ENCODE measurements at places on chromosomes 2 and 18.

DNA sequence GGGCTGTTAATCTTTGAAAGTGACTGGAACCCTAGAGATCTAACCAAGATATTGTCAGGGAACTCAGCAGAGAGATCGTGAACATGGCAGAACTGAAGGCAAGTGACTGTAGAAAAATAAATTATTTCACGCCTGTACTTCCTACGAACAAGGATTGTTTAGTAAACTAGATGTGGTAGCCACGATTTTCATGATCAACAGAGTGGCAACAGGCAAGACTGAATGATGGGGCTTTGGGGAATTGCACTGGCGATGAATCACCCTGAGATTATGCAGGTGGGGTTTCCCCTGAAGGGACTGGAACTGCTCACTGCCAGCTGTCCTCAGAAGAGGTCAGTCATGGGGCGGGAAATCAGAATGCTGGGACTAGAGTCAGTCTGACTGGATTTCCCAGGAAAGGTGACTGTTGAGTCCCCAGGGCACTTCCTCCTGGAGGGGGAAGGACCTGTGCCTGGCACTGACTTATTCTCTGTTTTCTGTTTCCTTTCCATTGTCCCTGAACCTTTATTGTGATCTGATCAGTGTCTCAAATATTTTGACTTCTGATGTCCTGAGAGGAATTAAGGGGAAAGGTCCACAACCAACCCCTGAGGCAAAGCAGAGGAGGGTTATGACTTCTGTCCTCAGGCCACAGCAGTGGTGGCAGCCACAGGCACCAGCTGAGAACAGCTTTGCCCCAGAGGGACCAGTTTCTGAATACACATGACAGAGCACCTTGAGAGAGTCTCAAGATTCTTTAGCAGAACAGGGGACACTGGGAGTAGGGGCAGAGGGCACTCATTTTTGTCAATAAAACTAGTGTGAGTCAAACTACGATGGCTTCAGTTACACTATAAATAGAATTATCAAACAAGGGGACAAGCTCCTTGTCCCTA, 70.0 kb downstream of the NAB1 start:
- DNase-seq = no peak

DNA sequence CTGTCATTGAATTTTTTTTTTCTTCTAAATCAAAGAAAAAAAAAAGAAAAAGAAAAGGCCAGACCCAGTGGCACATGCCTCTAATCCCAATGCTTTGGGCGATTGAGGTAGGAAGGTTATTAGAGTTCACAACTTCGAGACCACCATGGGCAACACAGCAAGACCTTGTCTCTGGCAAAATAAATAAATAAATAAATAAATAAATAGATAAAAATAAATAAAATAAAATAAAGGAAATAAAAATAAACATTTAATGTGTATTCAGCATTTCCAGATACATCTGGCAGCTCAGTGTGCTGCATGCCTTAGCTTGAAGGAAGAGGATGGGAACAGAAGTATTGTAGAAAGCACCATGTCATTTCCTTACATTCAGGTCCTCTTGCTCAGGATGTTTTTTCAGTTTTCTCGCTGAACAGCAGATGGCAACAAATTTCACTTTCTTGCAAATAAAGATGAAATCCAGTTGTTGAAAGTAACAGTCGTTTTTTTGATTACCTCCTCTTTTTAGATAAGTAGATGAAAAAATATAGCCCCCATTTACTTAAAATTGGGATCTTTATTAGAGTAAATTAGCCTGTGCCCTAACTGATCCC, 25.7 kb upstream of the FAM178B start:
- peak; percentile 53 for DNase-seq

DNA sequence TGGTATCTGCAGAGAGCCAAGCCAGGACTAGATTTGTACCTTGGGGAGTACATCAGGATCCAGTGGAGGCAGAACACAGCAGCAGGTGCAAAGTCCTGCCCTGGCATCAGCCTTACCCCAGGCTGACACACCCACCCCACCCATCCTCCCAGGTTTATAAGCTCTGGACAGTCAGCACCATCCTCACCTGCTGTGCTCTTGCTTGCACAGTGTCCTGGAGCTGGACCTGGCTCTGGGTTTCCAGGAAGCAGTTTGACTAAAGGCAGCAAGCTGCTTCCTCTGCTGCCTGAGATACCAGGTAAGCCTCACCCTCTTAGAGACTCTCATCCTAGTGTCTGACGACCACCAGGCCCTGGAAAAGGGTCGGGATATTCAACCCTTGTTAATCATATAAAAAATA, at the start of gene SULT1C3:
Gene SULT1C3 (plus strand): TSS at position 183 of the 400 bp plus-strand sequence. CDS start 7,227 bp downstream, outside the sequence.
- DNase-seq = no peak

- DNase-seq = no peak
These were observed 43.5 kb downstream of the ARMC9 start for GRCh38 chr2:231241755-231242507.

- no peak for DNase-seq
These were observed 64.1 kb upstream of the RAB6C start for GRCh38 chr2:129915303-129915840.

DNA sequence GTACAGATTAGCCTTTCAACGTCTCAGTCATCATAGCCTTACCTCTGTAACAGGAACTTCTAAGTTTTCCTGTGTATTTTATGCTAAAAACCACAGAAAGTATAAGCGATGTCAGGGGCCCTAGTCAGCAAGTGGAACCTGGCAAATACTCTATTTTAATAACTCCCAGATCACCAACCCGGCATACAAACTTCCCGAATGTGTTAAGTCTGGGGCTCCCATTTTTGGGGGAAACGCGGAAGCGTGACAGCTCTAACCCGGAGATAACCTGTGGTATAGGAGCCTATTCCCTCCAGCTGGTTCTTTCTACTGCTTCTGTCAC, 574 bp downstream of the NIFK start:
- no peak for DNase-seq

GRCh38 chr2:8202132-8202531, 479.7 kb upstream of the ID2 start:
- DNase-seq = no peak

- peak; percentile 93 for DNase-seq
These were observed 37.5 kb upstream of the NEB start for GRCh38 chr2:151771599-151772358.

- DNase-seq = no peak
These were observed 73.1 kb upstream of the DNMT3A start for GRCh38 chr2:25414781-25415180.

DNA sequence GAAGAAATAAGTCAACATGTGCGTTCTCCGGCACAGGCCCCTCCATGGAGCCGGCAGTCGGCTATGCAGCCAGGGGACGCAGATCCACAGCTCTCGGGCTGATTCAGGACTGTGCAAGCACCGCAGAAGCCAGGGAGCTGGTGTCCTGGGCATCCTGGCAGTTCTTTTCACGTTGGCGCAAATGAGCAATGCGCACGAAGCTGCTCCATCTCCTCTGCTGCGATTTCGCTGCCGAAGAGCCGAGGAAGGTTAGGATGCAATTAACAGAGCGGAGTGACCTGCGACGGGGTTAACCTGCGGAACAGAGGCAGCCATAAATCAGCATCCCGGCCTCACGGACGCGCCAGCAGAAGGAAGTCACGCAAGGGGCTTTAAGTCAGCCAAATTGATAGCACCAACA, 107.1 kb upstream of the POU3F3 start:
- no peak for DNase-seq

- DNase-seq = no peak
These were observed 37.9 kb upstream of the GBX2 start for GRCh38 chr2:236205867-236206645.

GRCh38 chr2:1656326-1656960, 87.9 kb downstream of the PXDN start:
- DNase-seq = no peak

DNA sequence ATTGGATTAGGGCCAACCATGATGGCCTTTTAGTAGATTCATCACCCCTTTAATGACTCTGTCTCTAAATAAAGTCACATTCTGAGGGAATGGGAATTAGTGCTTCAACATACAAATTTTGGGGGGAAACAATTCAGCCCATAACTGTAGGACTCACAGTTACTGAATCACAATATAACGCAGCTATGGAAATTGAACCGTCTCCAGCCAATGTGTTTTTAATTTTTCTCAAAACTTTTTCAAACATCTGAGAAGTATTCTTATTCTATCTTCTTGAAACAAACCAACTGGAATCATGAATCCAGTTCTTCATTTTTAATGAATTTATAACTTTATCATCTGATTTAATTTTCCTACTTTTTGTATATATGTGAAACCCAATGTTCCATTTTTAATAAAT, 373.1 kb upstream of the SYT4 start:
- no peak for DNase-seq

DNA sequence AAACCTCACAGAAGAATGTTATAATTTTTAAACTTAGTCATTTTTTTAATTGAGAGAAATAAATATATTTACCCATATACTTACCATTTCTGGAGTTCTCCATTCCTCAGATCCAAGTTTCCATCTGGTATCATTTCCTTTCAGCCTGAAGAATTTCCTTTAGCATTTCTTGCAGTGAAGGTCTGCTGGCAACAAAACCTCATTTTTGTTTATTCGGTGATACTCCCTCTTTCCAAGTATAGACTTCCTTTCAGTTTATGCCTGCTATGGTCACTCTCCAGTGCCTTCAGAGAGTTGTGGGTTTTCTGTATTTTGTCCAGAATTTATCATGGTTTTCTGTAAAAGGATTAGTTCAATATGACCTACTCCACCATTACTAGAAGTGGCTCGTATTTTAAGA, 17.0 kb downstream of the WDPCP start:
- DNase-seq = no peak

DNA sequence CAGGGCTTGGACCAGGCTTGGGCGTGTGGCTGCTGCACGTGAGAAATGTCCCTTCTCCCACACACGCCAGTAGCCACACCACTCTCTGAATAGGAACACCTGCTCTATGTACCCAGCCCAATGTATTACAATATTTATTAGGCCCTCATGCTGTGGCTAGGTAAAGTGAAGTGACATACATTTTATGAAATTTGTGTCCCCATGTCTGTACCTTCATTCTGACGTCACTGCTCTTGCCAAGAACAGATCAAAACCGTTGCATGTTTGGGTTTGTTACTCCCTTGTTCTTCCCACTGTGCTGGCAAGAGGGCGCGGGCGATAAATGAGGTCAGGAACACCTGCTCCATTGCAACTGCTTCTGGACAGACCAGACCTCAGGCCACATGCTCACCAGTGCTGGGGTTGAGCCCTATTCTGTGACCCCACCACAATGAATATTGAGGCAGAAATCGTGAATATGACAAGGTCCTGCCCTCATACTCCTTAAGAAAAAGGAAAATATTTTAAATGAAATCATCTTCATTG, 436.4 kb upstream of the SALL3 start:
- DNase-seq = no peak

- DNase-seq = no peak
These were observed 560.0 kb downstream of the ADCYAP1 start for GRCh38 chr18:1464444-1465217.

DNA sequence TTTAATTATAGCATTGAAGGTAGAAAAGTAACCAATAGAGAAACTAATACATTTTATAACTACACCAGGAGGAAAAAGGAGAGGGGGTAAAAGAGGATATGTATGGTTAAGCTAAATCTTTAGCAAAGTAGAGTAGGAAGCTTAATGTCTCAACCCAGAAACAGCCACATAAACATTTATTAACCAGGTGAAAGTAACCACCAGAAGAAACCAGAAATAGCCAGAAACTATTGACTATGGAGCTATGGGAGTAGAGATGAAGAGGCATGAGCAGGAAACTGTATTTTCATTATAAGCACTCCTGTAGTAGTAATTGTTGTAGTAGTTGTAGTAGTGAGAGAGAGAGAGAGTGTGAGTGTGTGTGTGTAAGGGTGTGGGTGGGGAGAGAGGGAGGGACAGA, 617.5 kb upstream of the CHAC2 start:
- DNase-seq = no peak

- no peak for DNase-seq
These were observed 70.8 kb downstream of the RAPGEF4 start for GRCh38 chr2:172806493-172806892.

DNA sequence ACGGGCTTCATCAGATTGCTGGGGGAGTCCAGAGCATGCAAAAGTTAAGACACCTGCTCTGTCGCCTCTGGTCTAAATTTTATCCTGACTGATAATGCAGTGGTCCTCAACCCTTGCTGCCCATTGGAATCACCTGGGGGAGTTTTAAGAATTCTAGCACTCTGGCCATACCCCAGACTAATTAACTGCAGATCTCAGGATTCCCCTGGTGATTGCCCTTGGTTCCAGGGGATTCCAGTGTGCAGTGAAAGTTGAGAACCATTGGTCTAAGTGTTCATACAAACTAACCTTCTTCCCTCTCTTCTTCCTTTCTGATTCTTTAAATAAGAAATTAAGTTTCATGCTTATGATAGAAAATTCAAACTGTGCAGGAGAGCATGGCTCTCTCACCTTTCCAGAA, 105.7 kb upstream of the MGAT5 start:
- DNase-seq = no peak

- no peak for DNase-seq
These were observed 32.1 kb downstream of the E2F6 start for GRCh38 chr2:11433822-11434221.

- DNase-seq = no peak
These were observed 2048.0 kb downstream of the SUCLG1 start for GRCh38 chr2:82411071-82411470.

- peak; percentile 88 for DNase-seq
These were observed 22.0 kb downstream of the SMAD7 start for GRCh38 chr18:48928787-48929186.

- DNase-seq = peak; percentile 4
These were observed 100.8 kb upstream of the ATP5MC3 start for GRCh38 chr2:175282300-175282699.

DNA sequence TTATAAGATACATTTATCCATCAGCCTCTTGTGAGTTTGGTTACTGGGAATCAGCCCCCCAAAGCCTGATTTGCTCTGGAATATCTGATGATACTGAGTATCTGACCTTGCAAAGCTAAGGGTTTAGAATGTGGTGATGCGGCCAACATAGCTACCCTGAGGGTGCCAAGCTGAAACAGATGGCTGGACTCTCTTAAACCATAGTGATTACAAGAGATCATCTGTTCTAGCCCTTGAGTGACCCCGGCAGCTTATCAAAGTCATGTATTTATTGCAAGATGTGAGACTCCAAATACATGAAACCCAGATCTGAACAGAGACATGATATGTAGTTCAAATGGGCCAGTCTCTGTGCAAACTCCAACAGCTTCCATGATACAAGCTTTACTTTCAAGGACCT, 78.2 kb upstream of the CABLES1 start:
- DNase-seq = no peak

GRCh38 chr2:175937216-175937615, 64.9 kb downstream of the LNPK start:
- DNase-seq = no peak

DNA sequence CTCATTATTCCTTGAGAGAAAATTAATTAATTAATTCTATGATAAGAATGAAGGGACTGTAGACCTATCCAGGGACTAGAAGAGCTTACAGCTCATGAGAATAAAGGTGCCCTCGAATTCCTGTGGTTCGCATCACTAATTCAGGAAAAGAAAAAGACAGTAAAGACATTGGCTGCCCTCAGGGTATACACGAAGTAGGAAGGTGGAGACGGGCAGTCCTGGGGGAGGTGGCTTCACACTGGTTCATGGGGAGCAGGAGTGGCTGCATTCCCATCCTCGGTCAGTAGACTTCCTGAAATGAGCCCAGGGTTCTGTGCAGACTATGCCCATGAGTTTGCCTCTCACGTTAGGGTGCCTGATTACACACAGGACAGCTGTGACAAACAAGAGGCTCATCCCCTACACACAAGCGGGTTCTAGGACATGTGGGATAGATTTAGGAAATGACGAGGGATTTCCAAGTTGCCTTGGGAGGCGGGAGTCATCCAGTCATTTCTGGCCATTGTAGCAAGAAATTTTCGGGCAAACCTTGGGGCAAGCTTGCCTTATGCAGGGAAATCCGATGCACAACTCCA, 282.2 kb downstream of the CYP26B1 start:
- no peak for DNase-seq
